ENCODE measurements at places on chromosomes 7 and 10.

- DNase-seq, result no peak
Measured at GRCh38 chr7:8906396-8907075, 473.1 kb downstream of the NXPH1 start.

GRCh38 chr10:69248117-69248730, 28.1 kb downstream of the HKDC1 start:
- DNase-seq, result no peak

DNA sequence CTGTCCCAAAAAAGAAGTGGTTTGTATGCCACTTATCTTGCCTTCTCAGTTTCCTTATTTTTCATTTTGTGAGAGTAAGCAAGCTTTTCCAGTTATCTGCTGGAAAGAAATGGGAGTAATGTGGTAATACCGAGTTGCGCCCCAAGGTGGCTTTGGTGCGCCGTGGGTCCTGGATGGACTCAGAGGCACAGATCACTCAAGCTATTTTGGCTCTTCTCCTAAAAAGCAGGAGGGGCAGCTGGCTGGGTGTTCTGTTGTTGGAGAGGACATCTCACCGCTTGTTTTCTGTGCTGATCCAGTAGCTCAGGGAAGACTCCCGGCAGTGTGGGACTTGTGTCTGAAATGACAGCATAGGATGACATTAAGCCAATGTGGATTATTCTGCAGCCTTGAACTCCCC, 16.4 kb downstream of the PRKRIP1 start:
- no peak for DNase-seq

DNA sequence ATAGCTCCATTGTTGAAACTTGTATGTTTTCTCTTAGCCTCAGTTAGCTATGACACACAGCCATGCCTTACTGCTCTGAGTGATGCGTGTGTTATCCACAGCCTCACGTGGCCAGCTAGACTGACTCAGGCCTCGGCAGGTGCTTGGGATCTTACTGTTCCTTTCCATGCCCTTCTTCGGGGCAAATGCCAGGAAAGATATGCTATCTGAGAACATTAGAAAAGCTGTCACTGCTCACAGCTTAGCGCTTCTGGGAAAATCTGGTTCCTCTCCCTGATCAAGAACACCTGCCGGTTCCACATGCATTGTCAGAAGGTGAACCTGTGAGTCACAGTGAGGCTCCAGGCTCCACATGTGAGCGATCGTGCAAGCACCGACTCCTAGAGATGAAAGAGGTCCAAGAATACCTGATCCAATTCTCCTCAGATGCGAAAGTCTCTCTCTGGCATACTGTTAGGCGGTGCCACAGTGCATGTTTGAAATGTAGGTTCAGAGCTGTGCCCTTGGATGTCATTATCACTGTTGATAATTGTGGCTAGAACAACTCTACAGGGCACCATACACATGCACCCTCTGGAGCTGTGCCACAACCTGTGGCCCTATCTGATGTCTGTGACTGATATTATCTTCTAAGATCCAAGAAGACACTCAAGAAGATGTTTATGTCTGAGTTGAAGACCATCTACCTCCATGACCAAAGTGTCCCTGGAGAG, 247.8 kb upstream of the IGFBP3 start:
- DNase-seq, result no peak

GRCh38 chr10:71448146-71448545, 51.4 kb downstream of the CDH23 start:
- DNase-seq, result no peak

- no peak for DNase-seq
Measured at GRCh38 chr10:76251841-76252671, 820.6 kb downstream of the LRMDA start.

- DNase-seq, result no peak
Measured at GRCh38 chr7:129790136-129790535, 162.6 kb downstream of the UBE2H start.

- no peak for DNase-seq
Measured at GRCh38 chr7:151409667-151410404, at the start of gene WDR86. TSS of gene WDR86 (minus strand) at chr7:151410038. CDS start at chr7:151409589, 449 bp downstream.

DNA sequence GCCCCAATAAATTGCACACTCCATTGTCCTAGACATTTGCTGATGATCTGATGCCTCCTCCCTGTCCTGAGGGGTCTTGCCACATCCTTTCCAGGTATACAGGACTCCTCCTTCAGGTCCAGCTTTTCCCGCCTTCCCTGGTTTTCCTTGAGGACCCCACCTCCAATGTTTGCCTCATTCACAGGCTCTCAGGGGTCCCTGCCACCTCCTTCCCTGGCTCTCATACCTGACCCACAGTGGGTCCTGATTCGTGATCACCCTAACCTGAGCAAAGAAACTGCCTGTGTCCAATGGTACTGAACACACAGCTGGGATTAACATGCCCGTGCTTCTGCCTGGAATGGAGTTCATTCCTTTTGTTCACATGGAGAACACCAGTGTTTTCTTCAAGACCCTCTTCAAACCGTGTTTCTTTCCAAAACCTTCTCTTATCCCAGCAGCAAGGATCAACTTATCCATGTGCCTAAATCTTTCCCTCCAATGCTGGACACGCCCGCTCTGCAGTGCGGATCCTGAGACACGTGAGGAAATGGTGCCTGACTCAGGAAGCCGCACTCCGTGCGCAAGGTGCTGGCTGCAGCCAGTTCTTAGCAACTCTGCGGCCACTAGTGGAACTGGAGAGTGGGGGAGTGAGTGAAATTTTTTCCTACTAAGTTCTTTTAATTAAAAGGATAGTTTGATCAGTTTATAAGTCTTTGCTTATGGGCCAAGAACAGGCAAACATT, 354.6 kb upstream of the SHH start:
- no peak for DNase-seq

DNA sequence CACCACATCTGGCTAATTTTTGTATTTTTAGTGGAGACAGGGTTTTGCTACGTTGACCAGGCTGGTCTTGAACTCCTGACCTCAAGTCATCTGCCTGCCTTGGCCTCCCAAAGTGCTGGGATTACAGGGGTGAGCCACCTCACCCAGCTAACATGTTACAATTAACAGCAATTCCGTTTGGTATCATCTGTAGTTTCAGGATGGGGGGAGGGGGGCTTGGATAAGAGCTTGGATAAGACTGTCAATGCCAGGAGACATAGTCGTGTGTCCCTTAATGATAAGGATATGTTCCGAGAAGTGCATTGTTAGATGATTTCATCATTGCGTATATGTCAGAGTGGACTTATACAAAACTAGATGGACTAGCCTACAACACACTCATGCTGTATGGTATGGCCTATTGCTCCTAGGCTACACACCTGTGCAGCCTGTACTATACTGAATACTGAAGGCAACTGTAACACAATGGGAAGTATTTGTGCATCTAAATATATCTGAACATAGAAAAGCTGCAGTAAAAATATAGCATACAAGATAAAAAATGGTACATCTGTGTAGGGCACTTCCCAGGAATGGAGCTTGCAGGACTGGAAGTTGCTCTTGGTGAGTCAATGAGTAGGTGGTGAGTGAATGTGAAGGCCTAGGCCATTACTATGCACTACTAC, 103.9 kb upstream of the TNS3 start:
- DNase-seq, result no peak

GRCh38 chr10:128926711-128927110, 540.3 kb upstream of the MGMT start:
- no peak for DNase-seq

- DNase-seq, result no peak
Measured at GRCh38 chr10:106424054-106424453, 740.5 kb downstream of the SORCS1 start.

DNA sequence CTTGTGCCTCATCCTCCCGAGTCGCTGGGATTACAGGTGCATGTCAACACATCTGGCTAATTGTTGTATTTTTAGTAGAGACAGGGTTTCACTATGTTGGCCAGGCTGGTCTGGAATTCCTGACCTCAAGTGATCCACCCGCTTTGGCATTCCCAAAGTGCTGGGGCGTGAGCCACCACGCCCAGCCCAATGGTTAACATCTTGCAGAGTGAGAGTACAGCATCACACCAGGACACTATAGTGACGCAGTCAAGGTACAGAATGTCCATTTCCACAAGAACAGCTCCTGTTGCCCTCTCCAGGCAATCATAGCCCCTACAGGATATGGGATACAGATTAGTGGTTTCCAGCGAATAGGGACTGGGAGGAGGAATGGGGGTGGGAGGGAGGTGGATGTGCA, 34.0 kb downstream of the MYO1G start:
- no peak for DNase-seq

GRCh38 chr10:102988404-102989314, 70.6 kb downstream of the CNNM2 start:
- DNase-seq, result no peak

GRCh38 chr7:155764438-155764793, 47.8 kb downstream of the SHH start:
- no peak for DNase-seq

DNA sequence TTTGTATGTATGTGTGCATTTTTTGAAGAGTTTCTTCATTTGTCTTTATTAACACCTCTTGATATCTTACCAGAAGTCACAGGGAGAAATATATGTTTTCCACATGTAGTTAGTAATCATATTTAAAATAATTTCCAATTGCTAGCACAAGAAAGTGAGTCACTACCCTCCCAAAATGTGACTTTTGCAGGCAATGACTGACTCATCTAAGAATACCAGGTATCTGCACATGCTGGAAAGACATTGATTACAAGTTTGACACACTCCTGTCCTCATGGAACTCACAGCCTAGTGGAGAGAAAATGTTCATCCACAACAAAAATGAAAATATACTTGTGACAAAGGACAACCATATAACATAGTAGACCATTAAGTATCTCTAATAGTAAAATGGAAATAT, 82.9 kb downstream of the SEMA3D start:
- DNase-seq, result no peak

- peak; percentile 10 for DNase-seq
Measured at GRCh38 chr7:64875658-64876406, 27.2 kb upstream of the ZNF273 start.

GRCh38 chr7:322111-322671, 32.2 kb downstream of the FOXL3 start:
- DNase-seq, result peak; percentile 93

- no peak for DNase-seq
Measured at GRCh38 chr10:7756360-7756992, 31.3 kb downstream of the KIN start.

GRCh38 chr10:124708246-124708779, 35.9 kb downstream of the FAM53B start:
- no peak for DNase-seq

GRCh38 chr10:108014902-108015177, 850.3 kb upstream of the SORCS1 start:
- peak; percentile 24 for DNase-seq

DNA sequence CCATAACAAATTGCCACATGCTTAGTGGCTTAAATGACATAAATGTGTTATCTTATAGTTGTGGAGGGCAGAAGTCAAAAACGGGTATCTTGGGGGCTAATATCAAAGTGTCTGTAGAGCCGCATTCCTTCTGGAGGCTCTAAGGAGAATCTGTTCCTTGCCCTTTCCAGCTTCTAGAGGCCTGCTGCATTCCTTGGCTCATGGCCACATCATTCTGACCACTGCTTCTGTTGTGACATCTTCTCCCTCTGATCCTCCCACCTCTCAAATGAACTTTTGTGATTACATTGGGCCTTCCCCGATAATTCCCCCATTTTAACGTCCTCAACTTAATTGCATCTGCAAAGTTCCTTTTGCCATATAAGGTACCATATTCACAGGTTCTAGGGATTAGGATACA, 76.1 kb downstream of the CYP26A1 start:
- DNase-seq, result no peak

GRCh38 chr10:28431139-28431538, 101.8 kb upstream of the WAC start:
- DNase-seq, result no peak

DNA sequence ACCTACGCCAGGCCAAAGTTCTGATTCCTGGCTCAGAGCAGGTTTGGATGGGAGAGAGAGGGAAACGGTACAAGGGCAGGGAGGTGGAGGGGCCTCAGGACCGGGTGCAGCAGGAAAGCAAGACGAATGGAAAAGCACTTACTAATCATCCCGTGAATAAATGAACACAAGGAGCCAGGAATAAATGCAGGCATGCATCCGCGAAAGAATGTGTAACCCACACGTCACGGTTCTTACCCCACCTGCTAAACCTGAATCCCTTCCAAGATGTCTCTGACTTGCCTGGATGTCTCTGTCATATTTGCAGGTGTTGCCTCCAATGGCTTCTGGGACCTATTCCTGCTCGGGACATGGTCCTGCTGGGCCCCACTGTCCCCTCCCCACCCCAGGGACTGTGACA, 335.2 kb upstream of the RNF32 start:
- DNase-seq, result no peak

All from GM13977 (cell line).